ENCODE measurements at places on chromosomes 1 and 21.

DNA sequence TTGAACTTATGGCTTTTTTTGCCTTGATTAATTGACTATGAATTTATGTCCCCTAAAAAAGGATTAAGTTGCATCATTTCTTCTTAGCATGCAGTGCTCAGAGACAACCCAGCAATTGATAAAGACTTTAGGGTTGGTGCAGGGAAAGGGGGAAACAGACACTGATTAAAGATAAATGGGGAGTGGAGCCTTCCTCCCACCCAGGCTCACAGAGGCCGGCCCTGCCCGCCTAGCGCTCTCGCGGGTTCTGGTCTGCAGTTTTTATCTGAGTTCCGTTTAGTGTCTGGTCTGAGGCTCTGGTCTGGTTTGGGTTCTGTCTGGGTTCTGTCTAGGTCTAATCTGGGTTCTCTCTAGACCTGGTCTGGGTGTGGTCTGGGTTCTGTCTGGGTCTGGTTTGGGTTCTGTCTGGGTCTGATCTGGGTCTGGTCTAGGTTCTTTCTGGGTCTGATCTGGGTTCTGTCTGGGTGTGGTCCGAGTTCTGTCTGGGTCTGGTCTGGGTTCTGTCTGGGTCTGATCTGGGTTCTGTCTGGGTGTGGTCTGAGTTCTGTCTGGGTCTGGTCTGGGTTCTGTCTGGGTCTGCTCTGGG, 48.1 kb downstream of the ABCG1 start:
- no peak for DNase-seq

DNA sequence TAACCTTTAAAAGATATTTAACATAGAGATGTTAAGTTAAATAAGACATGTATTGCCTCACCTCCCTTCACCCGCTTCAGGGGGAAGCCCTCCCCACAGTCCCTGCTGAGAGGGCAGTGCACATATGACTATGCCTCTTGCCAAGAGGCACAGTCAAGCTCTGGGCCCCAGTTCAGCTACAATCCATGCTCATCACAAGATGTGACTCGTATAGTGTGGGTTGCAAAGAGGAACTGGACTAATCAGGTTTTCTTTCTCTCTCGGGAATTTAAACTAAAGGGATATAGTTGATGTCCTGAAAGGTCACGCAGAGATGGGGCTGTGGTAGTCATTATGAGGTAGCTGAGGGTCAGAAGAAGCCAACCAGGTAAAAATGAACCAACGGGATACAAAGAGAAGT, 35.6 kb downstream of the LYST start:
- DNase-seq: no peak

DNA sequence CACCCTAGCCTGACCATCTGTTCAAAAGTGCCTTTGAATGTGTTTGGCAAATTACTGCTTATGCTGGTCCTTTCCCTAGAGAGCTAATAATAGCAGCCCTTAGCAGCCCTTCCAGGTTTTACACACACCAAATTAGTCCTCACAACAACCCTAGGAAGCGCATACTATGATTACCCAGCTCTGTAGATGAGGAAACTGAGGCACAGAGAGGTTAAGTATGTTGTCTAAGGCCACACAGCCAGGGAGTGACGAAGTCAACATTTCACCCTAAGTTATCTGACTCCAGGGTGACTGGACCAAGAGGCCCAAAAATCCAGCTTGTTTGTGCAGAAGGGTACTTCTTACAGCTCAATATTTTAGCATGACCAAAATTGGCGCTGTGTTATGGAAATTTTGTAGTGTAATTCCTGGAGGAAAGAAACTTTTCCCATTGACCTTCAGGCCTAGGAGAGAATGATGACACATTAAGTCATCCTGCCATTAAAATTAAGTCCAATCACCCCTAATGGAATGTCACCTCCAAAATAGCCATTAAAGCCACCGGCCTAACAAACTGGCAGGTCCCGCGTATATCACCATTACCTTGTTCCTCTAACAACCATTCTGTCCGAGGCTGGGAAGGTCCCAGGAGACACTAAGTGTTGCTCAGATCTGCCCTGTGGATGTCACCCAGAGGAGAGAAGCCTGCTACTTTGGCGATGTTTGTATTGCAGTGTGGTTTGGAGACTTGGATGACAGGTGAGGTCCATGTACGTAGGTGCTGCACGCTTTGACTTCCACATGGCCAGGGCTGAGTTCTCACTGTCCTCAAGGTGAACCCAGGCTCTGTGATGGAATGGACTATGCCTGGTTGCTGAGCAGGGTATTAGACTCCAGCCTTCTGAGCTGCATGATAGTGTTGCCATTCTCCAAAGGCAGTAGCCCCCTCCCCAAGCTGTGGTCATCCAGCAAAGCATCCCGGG, 258.3 kb downstream of the TOMM20 start:
- no peak for DNase-seq

DNA sequence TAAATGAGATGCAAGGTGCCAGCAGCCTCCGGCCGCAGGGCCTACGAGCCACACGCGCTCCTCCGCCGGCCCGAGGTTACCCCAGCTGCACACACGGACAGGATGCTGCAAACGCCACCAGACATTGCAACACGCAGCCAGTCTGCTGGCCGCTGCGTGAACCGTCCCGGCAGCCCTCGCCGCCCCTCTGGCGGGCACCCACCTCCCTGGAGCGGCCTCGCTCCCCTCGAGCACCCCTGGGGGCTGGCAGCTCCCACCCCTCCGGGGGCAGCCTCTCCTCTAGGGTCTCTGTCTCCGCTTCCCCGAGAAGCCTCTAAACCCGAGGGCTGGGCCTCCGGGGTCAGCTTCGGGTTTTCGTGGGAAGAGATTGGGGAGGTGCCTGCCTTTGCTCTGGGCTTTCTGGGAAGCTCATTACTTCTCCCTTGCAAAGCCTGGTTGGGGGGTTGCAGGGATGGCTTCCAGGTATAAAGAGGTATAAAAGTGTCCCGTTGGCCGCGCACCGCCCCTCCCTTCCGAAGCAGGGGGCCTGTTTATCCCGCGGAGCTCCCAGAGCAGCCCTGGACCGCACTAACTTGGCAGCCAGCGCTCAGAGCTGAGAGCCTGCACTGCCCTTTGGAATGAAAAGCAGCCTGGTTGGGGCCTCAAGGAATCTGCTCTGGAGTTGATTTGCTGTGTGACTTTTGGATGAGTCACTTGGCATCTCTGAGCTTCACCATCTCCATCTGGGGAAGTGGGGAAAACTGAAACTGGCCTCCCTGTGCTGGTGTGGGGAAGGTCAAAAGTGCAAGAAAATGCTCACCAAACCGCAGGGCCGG, 21.8 kb downstream of the DHRS3 start:
- DNase-seq: no peak

DNA sequence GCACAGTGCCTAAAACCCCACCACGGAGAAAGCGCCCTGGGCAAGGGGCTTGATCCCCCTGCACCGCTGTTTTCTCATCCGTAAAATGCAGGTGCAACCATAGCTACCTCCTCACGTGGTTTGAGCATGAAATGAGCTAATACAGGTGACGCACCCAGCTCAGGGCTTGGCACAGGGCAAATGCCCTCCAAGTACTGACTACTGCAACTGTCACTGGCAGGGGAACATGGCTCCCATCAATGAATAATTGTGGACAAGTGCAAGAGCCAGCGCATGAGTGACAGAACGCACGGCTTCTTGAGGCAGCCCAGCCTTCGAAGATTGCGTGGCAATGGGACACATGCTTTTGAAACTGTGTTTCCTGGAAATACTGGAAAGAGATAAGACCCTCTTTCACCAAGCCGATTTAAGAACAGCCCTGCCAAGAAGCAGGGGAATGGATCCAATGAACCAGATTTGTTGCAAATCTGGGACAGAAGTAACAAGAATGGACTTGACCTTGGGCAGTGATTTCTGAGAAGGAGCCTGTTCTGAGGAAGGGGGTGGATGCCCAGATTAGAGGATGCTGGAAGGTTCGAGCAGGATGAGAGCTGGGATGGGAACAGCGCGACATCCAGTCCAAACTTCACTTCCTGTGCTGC, 92.8 kb upstream of the IFFO2 start:
- no peak for DNase-seq

DNA sequence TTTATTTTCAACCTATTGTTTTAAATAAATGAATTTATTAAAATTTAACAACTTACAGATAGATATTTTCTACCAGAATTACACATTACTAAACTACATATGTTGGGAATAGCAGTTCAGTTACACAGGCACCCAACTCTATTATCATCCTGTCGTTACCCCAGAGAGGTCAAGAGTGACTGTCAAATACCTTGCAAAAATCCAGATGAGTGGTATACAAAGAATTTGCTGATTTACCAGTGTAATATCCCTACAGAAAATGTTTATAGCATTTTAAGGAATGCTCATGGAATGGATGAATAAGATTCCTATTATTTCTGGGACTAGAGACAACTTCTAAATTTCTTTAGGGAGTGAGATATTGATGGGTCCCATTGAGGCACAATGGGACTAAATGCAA, 300.7 kb upstream of the RGS18 start:
- DNase-seq: no peak

DNA sequence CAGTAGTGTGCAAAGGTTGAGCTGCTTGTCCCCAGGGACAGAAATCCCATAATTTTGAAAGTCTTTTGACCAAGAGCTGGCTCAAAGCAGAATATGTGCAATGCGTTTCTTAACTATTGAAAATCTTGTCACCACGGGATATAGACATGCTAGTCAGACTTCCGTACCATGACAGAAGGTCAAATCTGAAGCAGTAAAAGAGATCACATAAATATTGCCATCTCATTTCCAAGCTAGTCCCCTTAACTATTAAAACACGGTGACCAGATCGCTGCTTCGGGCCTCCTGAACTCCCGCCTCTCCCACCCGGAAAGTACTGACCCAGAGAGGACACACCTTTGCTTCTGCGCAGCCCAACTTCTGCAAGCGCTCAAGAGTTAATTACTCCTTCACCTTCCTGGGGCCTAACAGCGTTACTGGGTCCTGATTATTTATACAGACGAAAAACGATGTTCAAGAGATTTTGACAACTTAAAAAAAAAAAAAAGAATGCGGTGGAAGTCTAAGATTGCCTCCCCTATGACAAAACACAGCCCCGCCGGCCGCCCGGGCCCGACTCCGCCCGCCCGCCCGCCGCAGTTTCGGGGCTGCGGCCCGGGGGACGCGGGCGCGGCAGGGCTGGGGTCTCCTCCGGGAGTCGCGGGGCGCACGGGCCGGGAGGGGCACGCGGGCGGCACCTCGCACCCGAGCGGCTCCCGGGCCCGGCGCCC, 692 bp downstream of the SORT1 start:
- DNase-seq: no peak

- no peak for DNase-seq
These were observed 213.0 kb downstream of the BRINP2 start for GRCh38 chr1:177383715-177384114.

- DNase-seq: no peak
These were observed 84.1 kb upstream of the ZNF326 start for GRCh38 chr1:89910780-89911179.

DNA sequence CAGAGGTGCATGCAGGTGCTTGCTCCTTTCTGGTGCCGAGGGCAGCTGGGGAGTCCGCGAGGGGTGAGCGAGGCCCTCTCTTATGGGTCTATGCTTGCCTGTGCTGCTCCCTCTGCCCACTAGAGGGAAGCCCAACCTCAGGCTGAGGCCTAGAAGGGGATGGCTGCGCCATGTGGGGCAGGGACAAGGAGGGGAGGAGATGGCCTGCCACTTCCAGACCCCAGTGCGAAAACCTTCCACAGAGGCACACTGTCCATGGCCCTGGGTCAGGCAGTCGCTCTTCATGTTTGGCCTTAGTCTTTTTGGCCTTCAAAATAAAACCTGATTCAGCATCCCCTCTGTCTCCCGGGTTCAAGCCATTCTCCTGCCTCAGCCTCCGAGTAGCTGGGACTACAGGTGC, 14.0 kb downstream of the RHBG start:
- DNase-seq: peak; percentile 10

GRCh38 chr1:221462345-221462744, 279.5 kb downstream of the DUSP10 start:
- DNase-seq: no peak

GRCh38 chr1:109877317-109877771, 33.3 kb upstream of the CSF1 start:
- DNase-seq: no peak

GRCh38 chr1:111571239-111571638, 48.4 kb upstream of the RAP1A start:
- DNase-seq: no peak

DNA sequence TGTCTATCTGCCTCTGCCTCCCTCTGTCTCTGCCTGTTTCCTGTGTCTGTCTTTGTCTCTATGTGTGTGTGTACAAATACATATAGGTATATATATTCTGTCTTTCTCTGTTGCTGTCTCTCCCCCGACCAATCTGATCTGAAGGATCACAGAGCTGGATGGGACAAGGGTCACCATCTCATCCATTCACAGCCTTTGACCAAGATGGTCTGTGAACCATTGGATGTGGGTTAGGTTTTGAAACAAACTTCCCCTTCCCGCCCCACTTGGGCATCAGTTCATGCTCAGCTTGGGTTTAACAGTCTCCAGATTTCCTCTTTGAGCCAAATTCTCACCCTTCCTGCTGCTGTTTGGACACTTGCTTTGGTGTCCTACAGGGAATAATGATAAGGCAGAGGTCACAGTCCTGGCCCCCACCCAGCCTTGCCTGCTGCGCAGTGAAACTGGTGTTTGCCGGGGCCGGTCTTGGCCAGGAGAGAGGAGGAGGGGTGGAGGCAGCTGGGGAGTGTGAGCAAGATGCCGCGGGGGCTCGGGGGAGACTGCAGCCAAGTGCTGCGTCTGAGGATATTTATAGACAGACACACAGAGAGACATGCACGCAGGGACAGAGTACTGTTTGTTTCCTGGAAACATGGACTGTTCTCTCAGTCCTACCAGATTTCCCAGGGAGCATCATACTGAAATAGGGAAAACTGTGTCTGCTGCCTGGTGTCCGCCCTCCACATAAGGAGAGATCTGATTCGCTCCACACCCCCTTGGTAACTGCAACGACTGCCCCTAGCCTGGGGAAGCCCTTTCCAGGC, 27.0 kb upstream of the BTG2 start:
- no peak for DNase-seq

DNA sequence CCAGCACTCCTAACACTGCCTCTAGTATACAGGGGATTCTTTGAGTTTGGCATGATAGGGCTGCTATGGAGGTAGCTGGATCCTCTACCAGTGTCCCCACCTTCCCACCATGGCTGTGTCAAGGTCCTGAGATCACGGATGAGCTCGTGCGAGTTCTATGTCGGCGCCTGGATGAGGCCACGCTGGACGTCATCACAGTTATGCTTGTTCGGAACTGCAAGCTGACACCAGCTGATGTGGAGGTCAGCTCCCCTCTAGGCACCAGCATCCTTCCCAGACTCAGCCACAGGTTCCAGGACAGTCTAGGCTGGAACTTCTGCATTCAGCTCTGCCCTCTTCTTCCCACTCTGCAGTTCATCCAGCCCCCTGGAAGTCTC, 15.2 kb downstream of the HYI start:
- no peak for DNase-seq

DNA sequence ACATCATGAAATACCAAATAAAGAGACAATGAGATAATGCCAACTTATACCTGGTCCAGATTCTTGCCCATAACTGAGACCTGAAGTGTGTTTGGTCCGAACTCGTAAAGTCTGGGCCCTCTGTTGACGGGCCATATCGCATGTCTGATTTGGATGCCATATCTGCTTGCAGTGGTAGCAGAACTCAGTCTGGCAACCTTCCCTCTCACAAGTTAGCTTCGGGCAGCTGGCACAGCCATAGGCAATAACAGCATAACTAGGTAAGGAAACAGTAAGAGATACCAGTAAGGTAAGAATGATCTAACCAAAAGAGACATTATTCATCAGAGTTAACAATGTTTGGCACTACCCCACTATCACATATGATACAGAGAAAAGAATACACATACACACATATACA, 15.1 kb downstream of the RNF19B start:
- no peak for DNase-seq

GRCh38 chr1:226512076-226512728, 36.4 kb upstream of the STUM start:
- DNase-seq: no peak

- DNase-seq: no peak
These were observed 35.6 kb upstream of the USH2A start for GRCh38 chr1:216458812-216459211.

Data from activated CD8-positive, alpha-beta memory T cell treated with anti-CD3 and anti-CD28 coated beads for 4 hours (primary cell).